ENCODE measurements at places on chromosomes 6 and 20. TPM values are rescaled to one million over a fixed set of nuclear protein-coding genes. Genes with fewer than 3 reads are reported as not detected.

DNA sequence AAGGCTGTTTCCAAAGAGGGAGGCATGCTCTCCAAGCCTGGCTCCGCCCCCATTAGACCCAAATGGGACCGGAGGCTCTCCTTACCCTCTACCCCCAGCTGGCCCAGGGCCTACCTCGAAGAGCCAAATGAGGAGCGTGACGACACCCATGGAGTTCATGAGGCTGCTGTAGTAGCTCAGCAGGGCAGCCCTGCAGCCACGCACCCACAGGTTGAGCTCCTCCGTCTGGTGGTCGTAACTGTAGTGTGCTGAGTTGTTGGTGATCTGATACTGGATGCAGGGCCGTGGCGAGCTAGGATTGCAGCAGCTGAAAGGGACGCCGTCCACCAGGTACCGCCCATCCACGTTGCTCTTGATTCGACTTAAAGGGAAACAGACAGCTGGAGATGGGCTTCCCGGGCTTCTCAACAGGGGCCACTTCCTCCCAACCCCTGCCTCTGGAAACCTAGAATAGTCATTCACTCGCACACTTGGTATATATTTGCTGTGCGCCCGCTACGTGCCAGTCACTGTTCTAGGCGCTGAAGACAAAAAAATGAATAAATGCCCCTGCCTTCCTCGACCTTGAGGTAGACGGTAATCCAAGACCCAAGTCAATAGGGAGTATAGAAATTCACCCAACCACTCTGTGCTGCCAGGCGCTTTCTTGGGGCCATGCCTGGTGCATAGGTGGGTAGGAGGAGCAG, 18.0 kb downstream of the PRPH2 start:
- DNase-seq, result peak; percentile 61

TMC2 gene
- total RNA-seq, result not detected

DNA sequence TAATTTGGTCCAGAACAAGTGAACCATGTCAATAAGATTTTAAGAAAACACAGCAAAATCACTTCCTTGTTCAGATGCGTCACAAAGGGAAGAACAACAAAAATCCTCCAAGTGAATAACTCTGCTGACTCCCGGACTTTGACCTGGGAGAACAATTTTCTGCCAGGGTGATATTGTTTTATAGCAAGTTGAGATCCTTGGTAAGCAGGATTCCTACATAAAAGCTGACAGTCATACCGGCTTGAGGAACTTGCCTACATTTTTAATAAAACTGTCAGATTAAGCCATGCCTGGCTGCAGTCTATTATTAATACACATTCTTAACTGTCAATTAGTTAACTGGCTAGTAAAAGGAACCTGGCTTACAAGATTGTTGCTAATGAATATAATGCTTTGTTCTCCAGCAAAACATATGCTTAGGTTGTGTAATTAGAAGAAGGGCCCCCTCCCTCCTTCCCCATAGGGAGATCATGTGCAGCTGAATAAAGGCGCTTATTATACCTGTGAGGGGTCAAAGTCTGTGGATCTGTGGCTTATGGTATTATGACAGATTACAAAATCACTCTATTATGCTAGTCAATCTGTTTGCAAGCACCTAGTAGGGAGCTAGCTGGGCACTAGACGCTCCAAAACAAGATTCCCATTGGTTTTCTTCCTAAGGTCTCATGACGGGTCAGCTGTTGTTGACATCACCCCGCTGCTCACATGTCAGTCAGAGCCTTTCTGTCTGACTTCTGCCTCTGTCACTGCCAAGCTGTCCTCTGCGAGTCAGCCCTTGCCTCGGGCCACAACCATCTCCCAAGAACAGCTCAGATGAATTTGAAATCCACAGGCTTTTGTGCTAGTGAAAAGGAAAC, 44.6 kb upstream of the SEC63 start:
- no peak for DNase-seq

GRCh38 chr6:120903836-120904235, 430.4 kb downstream of the TBC1D32 start:
- DNase-seq, result no peak

GRCh38 chr6:34235307-34236130, 1.2 kb upstream of the HMGA1 start:
- DNase-seq, result peak; percentile 96

GRCh38 chr6:30127238-30128093, 8.5 kb upstream of the TRIM40 start:
- DNase-seq, result peak; percentile 59

DNA sequence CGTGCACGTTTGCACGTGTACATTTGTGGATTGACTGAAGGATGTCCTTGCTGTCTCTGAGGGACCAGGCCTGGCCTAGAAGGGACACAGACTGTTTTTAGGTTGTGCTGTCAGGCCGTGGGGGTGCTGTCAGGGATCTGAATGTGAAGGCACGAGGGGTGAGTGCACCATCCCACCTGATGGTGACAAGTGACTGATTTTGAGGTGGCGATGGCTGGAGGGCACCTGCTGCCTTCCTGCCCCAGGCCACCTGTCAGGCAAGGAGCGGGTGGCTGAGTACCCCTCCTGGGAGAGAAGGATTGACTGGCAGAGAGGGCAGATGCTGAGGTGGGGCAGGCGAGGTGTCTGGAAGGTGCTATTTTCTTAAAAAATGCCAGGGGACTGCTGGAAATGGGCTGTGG, 1.2 kb downstream of the RAB44 start:
- no peak for DNase-seq

- DNase-seq, result no peak
Observed at GRCh38 chr20:16501301-16501700, 71.9 kb downstream of the KIF16B start.

NOTCH4 gene
- 2.4 TPM for total RNA-seq

DNA sequence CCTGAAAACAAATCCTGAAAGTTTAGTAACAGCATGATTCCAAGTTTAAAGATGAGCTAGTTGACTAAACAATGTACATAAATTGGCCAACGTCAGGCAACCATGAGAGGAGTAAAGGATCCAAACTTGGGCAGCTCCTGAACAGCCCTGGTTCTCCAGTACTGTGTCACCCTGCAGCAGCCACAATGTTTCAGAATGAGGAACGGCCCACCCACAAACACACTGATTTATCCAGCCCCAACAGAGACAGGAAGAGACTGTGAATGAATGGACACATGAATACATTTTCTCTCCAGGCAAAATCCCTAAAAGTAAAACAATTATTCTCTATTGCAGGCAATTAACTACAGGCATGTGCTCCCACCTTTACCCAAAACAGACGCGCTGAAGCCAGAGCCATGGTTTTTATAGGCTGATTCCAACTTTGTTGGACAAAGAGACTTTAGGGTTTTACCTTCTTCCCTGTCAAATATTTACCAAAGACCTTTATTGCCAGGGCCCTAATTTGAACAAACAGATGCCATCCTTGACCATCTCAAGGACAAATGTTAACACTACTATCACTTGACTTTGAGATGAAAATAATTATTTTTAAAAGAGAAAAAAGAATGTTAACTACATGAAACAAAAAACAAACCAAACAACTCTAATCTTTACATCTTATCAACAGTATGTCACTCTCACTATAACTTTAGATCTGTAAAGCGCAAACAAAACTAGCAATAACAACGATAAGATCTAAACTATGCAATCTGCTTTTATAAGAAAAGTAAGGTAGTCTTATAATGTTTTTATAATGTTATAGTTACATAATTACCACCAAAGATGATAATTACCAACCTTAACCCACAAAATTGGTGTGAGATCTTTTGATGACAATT, 22.9 kb downstream of the CNKSR3 start:
- no peak for DNase-seq

- DNase-seq, result no peak
Observed at GRCh38 chr6:161951126-161951525, 677.3 kb upstream of the AGPAT4 start.

GRCh38 chr6:161414180-161414579, 140.3 kb upstream of the AGPAT4 start:
- DNase-seq, result no peak

F13A1 gene
- total RNA-seq, result 1.3 TPM

GRCh38 chr6:36327919-36328236, 8.8 kb downstream of the BNIP5 start:
- no peak for DNase-seq

RCAN2 gene
- total RNA-seq, result 3.9 TPM

- no peak for DNase-seq
Observed at GRCh38 chr20:15296422-15296821, 959.0 kb upstream of the FLRT3 start.

HLA-DQA2 gene
- not detected for total RNA-seq

DNA sequence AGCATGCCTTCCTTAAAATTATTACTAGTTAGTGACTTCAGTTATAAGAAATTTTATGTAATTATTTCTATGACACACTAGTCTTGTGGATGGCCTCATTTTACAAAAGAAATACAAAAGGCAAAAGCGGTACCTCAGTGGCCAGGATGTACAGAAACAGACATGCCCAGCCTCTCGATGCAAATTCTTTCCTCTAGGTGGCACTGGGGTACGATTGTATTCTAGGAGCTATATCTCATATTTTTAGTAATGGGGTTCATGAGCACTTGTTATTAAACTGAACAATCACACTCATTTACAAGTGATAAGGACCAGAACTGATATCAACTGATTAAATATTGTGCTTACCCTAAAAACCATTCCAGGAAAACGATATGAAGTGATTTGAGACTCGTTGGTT, 59.8 kb downstream of the SOD2 start:
- peak; percentile 32 for DNase-seq

CALHM6 gene
- 0.21 TPM for total RNA-seq

KIAA0408 gene
- total RNA-seq, result 7.5 TPM
